ENCODE measurements at places on chromosomes 6 and 20. TPM values are rescaled to one million over a fixed set of nuclear protein-coding genes. Genes with fewer than 3 reads are reported as not detected.

- no peaks in the 10 kb centered on the region for H3K4me1 ChIP-seq
- H3K36me3 ChIP-seq: peaks cover 28% of the 10 kb centered on the region
- H3K27ac ChIP-seq: no peak overlapping the region
- no peaks in the 10 kb centered on the region for H3K27me3 ChIP-seq
- DNase-seq: no peak
- no peak overlapping the region for H3K4me3 ChIP-seq
Observed at GRCh38 chr6:150966786-150967185, 101.3 kb downstream of the MTHFD1L start.

GRCh38 chr20:52921340-52921739 is 50.8 kb upstream of the TSHZ2 start:
- H3K27me3 ChIP-seq: no peaks in the 10 kb centered on the region
- H3K27ac ChIP-seq: no peak overlapping the region
- DNase-seq: no peak
- no peaks in the 10 kb centered on the region for H3K36me3 ChIP-seq

DNA sequence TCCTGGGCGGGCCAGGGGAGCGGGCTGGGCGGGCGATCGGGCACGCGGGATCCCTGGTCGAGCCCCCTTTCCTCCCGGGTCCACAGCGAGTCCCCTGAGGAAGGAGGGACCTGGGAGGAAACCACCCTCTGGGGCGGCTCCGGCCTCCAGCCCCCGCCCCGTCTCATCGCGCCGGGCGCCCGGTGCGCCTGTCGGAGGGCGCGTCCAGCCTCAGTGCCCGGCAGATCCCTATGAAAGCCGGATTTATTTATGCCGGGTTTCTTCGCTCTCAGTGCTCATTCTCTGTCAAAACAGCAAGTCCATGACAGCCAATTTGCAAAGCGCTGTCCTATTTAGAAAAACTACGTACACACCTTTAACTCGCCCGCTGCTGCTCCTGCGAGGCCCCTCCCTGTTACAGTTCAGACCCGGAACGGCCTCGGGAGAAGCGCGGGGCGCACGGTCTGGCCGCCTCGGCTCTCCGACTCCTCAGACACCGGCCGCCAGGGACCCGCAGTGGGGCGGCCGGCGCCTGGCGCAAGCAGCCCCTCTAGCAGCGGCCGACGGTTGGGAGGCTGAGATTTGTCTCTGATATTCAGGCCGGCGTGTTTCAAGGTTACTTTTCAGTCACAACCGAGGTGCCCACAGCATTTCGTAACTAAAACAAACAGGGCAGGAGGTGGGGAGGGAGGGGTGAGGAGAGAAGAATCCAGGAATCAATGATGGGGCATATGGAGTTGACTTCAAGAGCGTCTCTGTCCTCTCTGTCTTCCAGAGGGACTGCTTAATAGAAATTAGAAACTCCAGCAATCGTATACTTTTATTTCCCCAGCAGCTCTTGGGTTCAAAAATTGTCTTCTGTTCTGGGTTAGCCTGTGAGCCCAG is 782 bp upstream of the FOXA2 start:
- H3K36me3 ChIP-seq: no peaks in the 10 kb centered on the region
- H3K4me1 ChIP-seq: no peaks in the 10 kb centered on the region
- H3K27me3 ChIP-seq: peaks cover 59% of the 10 kb centered on the region
- DNase-seq: no peak
- H3K4me3 ChIP-seq: no peak overlapping the region

GRCh38 chr20:47204008-47204849 is 152.3 kb downstream of the ZMYND8 start:
- peak; percentile 60 for DNase-seq
- peaks cover 6% of the 10 kb centered on the region for H3K4me1 ChIP-seq
- peaks cover 4% of the 10 kb centered on the region for H3K36me3 ChIP-seq
- H3K27me3 ChIP-seq: no peaks in the 10 kb centered on the region

DNA sequence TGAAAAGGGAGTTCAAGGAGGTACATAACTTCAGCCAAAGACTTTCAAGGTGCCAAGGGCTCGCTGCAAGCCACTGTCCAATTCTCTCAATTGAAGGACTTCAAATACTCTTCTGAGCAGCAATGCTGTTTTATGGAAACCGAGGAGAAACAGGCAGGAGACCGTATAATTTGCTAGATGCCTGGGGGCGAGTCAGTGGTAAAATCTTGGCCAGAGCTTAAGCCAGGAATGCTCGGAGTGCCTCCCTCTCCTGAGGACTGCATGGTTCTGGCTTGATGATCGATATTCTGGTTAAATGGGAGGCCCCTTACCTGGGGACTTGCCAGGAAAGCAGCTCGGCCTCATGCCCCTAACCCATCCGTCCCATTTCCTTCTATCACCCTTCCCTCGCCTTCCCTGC is 35.8 kb upstream of the NOP56 start:
- no peak overlapping the region for H3K27ac ChIP-seq
- H3K4me3 ChIP-seq: no peak overlapping the region
- peak; percentile 18 for DNase-seq
- no peaks in the 10 kb centered on the region for H3K36me3 ChIP-seq
- H3K4me1 ChIP-seq: no peaks in the 10 kb centered on the region

- H3K4me3 ChIP-seq: peak overlapping the region; percentile 91
- H3K4me1 ChIP-seq: peaks cover 7% of the 10 kb centered on the region
- no peaks in the 10 kb centered on the region for H3K27me3 ChIP-seq
- no peaks in the 10 kb centered on the region for H3K36me3 ChIP-seq
Observed at GRCh38 chr6:26420688-26421171, 18.7 kb downstream of the BTN3A1 start.

DNA sequence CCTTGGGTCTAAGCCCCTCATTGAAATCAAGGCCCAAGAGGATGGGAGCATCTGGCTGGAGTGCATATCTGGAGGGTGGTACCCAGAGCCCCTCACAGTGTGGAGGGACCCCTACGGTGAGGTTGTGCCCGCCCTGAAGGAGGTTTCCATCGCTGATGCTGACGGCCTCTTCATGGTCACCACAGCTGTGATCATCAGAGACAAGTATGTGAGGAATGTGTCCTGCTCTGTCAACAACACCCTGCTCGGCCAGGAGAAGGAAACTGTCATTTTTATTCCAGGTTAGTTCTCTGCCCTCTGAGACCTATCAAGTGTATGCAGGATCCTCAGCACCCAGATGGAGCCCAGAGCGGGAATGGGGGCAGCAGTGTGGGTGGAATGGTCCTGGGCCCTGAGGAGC is 5.1 kb downstream of the BTN2A2 start:
- H3K4me3 ChIP-seq: no peak overlapping the region
- H3K27ac ChIP-seq: no peak overlapping the region
- H3K36me3 ChIP-seq: peaks cover 5% of the 10 kb centered on the region
- H3K4me1 ChIP-seq: peaks cover 16% of the 10 kb centered on the region
- no peaks in the 10 kb centered on the region for H3K27me3 ChIP-seq

DNA sequence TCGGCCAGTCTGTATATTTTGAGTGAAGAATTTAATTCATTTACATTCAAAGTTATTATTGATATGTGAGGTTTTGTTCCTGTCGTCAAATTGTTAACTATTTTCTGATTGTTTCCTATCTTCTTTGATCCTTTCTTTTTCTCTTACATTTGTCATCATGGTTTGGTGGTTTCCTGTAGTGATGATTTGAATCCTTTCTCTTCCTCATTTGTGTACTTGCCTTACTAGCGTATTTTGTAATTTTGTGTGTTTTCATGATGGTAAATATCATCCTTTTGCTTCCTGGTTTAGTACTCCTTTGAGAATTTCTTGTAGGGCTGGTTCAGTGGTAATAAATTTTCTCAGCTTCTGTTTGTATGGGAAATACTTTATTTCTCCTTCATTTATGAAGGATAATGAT is 151.7 kb upstream of the CEP162 start:
- no peaks in the 10 kb centered on the region for H3K4me1 ChIP-seq
- no peak for DNase-seq
- no peaks in the 10 kb centered on the region for H3K27me3 ChIP-seq
- no peaks in the 10 kb centered on the region for H3K36me3 ChIP-seq
- H3K4me3 ChIP-seq: no peak overlapping the region
- no peak overlapping the region for H3K27ac ChIP-seq

- DNase-seq: no peak
- H3K4me1 ChIP-seq: no peaks in the 10 kb centered on the region
- no peaks in the 10 kb centered on the region for H3K27me3 ChIP-seq
- H3K4me3 ChIP-seq: no peak overlapping the region
Observed at GRCh38 chr20:19137641-19138040, 74.8 kb upstream of the SLC24A3 start.

DNA sequence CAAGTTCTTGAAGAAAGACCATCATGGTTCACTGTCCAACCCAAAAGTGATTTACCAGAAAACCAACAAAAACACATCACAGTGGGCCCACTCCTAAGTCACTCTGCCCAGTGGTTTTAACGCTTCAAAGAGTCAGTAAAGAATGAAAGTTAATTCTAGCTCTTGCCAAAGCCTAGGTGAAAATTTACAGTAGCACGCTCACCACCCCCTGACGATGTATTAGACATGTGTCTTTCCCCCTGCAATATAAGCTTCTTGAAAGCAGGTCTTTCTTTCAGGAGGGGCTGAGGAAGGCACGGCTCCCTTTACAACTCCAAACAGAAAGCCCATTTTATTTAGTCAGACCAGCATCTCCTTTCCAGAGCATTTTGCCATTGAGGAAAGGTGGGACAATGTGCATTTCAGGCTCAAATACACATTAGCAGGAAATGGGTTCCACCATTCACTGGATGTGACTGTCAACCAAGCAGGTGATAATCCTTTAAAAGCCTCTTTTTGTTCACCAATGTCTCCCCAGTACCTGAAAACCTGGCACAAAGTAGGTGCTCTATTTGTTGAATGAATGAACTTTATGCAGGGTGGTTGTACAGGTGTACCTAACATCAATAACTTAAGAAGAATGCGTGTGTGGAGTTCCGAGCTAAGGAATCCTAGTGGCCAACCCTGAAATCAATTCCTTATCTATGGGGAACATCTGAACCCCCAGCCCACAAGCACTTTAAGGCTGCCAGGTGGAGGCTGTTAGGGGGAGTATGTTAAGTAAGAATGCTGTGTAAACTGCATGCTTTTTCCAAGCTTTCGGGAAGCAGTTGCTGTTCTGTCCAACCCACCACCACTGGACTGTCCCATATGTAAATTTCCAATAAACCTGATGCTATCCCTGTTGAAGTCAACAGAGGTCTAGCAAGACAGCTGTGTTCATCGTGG is 11.4 kb downstream of the EZR start:
- H3K4me1 ChIP-seq: peaks cover 10% of the 10 kb centered on the region
- H3K27me3 ChIP-seq: no peaks in the 10 kb centered on the region
- peaks cover 3% of the 10 kb centered on the region for H3K36me3 ChIP-seq
- no peak overlapping the region for H3K27ac ChIP-seq
- no peak for DNase-seq

- H3K36me3 ChIP-seq: no peaks in the 10 kb centered on the region
- H3K27me3 ChIP-seq: no peaks in the 10 kb centered on the region
Observed at GRCh38 chr6:41186031-41186562, 14.9 kb downstream of the TREML2 start.

The ERVFRD-1 gene
- total RNA-seq: not detected

The PREX1 gene
- 3.5 TPM for total RNA-seq

The XKR7 gene
- 0.36 TPM for total RNA-seq

The PDSS2 gene
- 7.7 TPM for total RNA-seq

The KIF13A gene
- total RNA-seq: 38.4 TPM

The TMEM200A gene
- total RNA-seq: 14.9 TPM

Data from astrocyte (in vitro differentiated cells and primary cell).